ENCODE measurements at places on chromosomes 11 and 22. TPM values are rescaled to one million over a fixed set of nuclear protein-coding genes. Genes with fewer than 3 reads are reported as not detected.

DNA sequence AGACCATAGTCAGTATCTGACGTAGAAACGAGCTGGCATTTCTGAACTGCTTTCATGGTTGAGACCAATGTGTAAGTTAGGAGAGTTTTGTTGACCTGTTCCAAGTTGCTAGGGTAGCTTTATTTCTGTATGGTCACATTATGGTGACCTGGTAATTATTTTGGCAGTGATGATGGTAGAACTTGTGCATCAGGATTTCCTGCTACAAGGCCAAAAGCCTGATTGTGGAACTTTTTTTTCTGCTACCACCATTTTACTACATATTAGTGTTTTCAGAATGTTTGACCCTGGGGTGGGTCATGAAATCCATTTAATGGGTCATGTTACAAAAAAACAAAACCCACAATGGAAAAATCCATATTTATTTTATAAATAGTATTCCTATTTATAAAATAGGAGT is 18.9 kb downstream of the FBXO7 start:
- ATAC-seq, result no peak

- ATAC-seq, result peak; percentile 38
Measured at GRCh38 chr11:131025020-131025419, 108.7 kb upstream of the SNX19 start.

- ATAC-seq, result no peak
Measured at GRCh38 chr11:58586998-58587397, 8.1 kb downstream of the ZFP91 start.

GRCh38 chr11:12067796-12068357 is 42.5 kb upstream of the MICAL2 start:
- ATAC-seq, result peak; percentile 66

DNA sequence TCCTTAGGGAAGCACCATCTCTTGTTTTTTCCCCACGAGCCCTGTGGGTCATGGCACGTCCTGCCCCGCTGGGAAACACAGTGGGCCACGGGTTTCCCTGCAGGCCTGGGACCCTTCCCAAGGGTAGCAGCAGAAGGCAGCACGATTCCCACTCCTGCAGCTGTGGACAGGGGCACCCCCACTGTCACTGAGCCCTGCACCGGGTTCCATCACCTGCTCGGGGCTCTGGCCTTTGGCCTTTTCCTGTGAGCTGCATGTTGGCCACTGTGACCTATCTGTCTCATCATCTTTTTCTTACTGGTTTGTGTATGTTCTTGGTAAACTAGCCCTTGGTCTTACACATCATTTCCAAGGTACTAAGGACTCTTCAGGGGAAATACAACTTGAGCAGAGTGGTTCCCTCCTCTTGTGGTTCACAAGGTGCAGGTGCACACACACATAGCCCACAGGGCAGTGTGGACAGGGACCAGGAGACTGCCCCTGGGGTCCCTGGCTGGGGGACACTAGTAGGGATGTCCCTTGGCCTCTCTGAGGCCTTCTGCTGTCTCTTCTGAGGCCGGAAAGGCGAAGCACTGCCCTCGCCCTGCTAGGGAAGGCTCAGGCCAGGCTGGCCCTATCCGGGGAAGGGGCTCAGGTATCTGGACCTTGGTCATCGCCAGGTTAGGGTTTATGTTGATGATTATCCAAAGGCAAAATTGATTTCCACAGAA is 19.0 kb upstream of the TXNRD2 start:
- ATAC-seq, result no peak

- no peak for ATAC-seq
Measured at GRCh38 chr11:43447151-43447550, 88.4 kb downstream of the TTC17 start.

GRCh38 chr11:61460986-61461385 is 31.1 kb downstream of the SDHAF2 start:
- no peak for ATAC-seq

- peak; percentile 87 for ATAC-seq
Measured at GRCh38 chr11:19978668-19979518, 181.4 kb downstream of the DBX1 start.

DNA sequence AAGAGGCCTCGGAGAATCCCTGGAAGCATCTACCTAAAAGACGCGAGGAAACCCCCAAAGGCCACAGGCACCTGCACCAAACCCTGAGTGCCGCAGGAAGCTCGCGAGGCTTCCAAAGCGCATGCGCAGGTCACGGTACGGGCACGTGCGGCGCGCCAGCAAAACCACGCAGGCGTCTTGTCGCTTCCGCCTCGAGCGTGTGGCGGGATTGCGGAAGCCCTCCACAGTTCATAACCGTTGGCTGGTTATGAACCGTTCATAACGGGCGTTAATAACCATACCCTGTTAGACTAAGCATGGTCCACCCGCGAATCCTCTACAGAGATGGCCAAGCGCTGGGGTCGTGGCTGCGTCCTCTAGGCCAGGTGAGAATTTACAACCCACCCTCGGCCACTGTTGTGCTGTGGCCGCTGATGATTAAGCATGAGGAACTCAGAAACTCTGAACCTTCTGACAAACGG is 46.4 kb downstream of the MORC2 start:
- ATAC-seq, result no peak

- no peak for ATAC-seq
Measured at GRCh38 chr22:23526596-23527316, 53.3 kb downstream of the IGLL1 start.

DNA sequence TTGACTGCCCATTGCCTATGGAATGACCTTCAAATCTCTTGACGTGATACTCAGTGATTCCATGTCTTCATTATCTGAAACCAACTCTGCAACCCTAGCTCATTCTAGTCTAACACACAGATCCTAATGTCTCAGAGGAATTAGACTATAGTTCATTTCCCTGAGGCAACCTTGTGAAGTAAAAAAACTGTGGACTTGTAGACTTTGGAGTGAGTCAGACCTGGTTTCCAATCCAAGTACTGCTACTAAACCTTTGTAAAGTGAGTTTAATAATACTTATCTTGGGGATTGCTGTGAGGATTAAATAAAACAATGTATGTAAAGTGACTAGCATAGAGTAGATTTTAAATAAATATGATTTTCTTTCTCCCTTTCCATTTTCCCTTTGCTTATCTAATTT is 226.1 kb downstream of the BLID start:
- ATAC-seq, result no peak

DNA sequence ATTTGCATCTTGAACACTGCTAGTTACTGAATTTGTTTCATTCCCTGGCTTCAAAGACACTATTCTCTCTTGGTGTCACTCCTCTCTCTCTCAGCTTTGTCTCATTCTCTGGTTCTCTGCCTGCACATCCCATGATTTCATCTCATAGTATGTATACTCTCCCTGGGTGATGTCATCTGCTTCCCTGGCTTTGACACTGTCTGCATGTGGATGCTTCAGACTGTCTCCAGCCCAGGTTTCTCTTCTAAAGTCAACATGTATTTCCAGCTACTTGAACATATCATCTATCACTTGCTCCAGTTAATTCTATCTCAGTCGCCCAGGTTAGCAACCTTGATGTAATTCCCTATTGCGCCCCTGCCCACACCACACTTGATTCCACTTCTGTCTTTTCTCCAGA is 9.3 kb upstream of the ACAT1 start:
- ATAC-seq, result no peak

- ATAC-seq, result peak; percentile 55
Measured at GRCh38 chr11:22807855-22808570, 21.6 kb downstream of the SVIP start.

- no peak for ATAC-seq
Measured at GRCh38 chr11:124898711-124899110, 1.0 kb upstream of the ROBO4 start.

GRCh38 chr22:32217465-32217864 is 12.6 kb upstream of the RFPL2 start:
- ATAC-seq, result peak; percentile 63

GRCh38 chr11:88250566-88251242 is 75.5 kb upstream of the RAB38 start:
- no peak for ATAC-seq

GRCh38 chr22:26565889-26566288 is 24.0 kb downstream of the TPST2 start:
- no peak for ATAC-seq

- peak; percentile 76 for ATAC-seq
Measured at GRCh38 chr11:11973361-11973800, 35.0 kb downstream of the DKK3 start.

- no peak for ATAC-seq
Measured at GRCh38 chr22:41501209-41501608, 32.3 kb downstream of the ACO2 start.

DNA sequence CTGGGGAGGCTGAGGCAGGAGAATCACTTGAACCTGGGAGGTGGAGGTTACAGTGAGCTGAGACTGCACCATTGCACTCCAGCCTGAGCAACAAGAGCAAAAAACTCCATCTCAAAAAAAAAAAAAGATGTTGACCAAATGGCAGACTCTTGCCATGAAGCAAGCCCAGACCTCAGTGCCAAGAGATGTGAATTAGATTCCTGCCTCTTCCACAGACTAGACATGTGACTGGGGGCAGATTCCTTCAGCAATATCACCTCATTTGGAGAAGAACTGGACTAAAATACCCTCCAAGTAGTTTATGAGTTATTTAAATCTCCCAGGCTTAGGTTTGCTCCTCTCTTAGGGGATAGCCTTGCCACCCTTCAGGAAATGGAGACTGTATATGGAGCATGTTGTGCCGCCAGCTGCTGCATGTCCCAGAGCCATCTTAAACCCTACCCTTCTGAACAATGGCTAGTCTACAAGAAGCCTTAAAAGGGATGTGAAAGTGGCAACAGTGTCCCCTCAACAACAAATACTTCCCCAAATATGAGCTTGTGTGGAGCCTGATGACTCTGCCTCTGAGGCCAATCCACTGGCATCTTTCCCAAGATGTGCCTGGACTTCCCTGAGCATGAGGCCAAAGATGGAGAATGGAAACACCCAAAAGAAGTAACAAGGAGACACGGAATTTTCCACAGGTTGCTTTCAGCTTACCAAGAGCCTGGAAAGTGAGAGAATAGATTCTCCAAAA is 763 bp upstream of the MS4A7 start:
- ATAC-seq, result no peak

GRCh38 chr11:110287537-110287936 is 8.9 kb downstream of the RDX start:
- ATAC-seq, result no peak

- no peak for ATAC-seq
Measured at GRCh38 chr22:17818649-17819048, 44.4 kb upstream of the BID start.

DNA sequence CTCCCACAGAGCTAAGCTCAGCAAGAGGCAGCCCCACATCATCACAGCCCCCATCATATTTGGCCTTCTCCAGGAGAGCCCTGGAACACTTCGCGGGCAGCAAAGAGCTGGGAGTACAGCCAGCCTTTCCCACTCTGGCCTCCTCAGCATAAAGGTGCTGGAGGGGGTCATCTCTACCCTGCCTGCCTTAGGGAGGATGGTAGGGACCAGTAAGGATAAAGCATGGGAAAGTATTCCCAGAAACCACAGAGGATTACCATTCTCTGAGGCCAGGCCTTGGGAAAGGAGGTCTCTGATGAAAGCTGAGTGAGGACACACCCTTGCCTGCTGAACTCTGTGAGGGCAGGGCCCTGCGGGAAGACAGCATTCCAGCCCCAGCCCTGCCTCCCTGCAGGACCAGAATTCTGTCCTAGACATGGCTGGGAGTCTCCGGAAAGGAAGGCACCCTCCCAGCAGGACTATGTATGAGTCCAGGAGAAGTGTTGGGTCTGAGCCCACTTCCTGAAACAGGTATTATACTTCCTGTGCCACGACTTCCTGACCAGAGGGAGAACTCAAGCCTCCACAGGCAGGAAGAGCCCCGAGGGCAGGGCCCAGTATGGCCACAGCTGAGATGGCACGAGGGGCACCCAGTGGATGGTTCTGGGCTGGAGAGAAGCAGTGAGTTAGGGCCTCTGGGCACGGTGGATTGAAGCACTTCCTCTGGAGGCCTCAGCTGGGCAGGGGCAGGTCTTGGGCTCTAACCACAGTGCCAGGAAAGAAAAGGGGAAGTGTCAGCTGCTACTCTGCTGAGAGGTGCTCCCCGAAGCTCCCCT is 12.9 kb upstream of the CASTOR1 start:
- ATAC-seq, result peak; percentile 87

DNA sequence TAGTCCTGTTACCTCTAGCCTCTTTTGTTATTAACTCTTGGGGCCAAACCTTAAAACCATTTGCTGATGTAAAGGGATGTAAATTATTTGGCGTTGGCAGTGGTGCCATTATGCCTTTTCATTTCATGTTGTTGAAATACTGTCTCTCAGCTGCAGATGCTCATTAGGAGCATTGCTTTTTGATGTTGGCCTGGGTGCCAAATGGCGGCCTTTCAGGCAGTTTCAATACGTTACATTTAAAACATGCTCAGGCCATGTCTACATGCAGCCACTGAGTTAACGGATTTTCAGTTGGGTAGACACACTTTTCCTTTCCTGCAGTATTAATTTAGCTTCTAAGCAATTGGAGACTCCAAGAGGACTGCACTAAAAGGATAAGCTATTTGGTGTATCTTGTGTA is 5.3 kb downstream of the NCAM1 start:
- ATAC-seq, result no peak

DNA sequence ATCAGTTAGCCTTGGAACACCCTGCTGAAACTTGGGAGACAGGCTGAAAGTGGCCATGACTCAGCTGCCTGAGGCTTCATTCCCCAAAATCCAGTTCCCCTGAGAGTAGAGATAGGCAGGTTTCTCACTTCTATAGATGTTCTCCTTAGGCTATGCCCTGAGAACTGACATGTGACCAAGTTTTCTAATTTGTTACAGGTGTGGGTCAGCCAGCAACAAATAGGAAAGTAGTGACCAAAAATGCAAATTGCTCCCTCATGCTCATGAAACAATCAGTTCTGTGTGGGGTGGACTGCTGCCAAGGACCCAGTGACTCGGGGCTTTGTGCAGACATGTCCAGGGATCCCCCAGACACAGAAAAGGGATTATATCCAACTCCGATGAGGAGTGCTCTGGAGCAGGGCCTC is 7.3 kb upstream of the CCDC15 start:
- ATAC-seq, result peak; percentile 76

- ATAC-seq, result no peak
Measured at GRCh38 chr11:20261526-20261925, 101.3 kb upstream of the DBX1 start.

DNA sequence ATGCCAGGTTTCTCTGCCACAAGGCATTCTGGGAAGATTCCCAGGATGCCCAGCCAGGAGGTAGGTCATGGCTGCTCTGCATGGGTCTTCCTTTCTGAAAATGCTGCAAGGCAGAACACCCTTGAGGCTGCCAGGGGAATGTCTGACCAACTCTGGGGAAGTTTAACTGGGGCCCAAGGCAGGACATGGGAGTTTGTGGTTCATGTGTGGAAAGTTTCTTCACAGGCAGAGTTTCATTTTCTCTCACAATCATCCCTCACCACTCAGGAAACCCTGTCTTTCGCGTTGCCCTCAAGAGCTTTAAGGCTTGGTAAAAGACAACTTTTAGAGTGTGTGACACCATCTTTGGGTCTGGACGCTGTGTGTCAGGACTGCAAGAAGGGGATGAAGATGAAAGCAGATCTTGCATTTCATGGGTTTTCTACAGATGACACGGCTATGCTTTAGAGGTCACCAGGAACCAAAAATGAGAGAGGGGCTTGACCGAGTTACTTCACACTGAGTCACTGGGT is 133.5 kb downstream of the CD44 start:
- no peak for ATAC-seq

Gene OR2D2
- total RNA-seq, result 1.5 TPM

Gene ENTHD1
- total RNA-seq, result not detected

Gene KRTAP5-2
- total RNA-seq, result 2.9 TPM

Gene SLC25A18
- total RNA-seq, result 0.92 TPM

Gene ANO9
- 3.7 TPM for total RNA-seq

Gene DDX25
- total RNA-seq, result 3.6 TPM

Gene OR6T1
- total RNA-seq, result 0.53 TPM

Gene SMTN
- total RNA-seq, result 10.7 TPM

Gene MRGPRF
- 0.66 TPM for total RNA-seq

Gene GRIK4
- 11.1 TPM for total RNA-seq

Gene NEFH
- total RNA-seq, result 16.1 TPM

Gene KRTAP5-9
- 0.43 TPM for total RNA-seq

Gene OR4C46
- total RNA-seq, result 0.23 TPM

Gene CHRM4
- total RNA-seq, result 1.6 TPM
